Adrenal gland (tissue), 19 donors: ENCODE measurements at places on chromosomes 12 and 14. TPM values are rescaled to one million over a fixed set of nuclear protein-coding genes. Genes with fewer than 3 reads are reported as not detected.
A peak's percentile ranks its signal among the peaks of the same experiment; 100 is the strongest.

- no peak overlapping the region for H3K27ac ChIP-seq
- H3K27me3 ChIP-seq = no peaks in the 10 kb centered on the region
- no peak overlapping the region for H3K4me3 ChIP-seq
- DNase-seq = no peak
Measured at GRCh38 chr14:96274543-96274942, 18.5 kb downstream of the BDKRB1 start.

GRCh38 chr12:12922191-12922616, 29.8 kb downstream of the GPRC5D start:
- H3K27me3 ChIP-seq = no peaks in the 10 kb centered on the region
- no peaks in the 10 kb centered on the region for H3K36me3 ChIP-seq
- DNase-seq = peak; percentile 42
- peaks cover 3% of the 10 kb centered on the region for H3K4me1 ChIP-seq
- no peak overlapping the region for H3K27ac ChIP-seq

- no peak overlapping the region for H3K4me3 ChIP-seq
- no peak overlapping the region for H3K27ac ChIP-seq
- no peaks in the 10 kb centered on the region for H3K27me3 ChIP-seq
- DNase-seq = no peak
Measured at GRCh38 chr14:78592616-78593219, 422.5 kb downstream of the NRXN3 start.

The DAO gene
- total RNA-seq = not detected
